ENCODE measurements at places on chromosomes 3 and 15.

GRCh38 chr15:58547628-58548307 lies 116.0 kb downstream of the LIPC start:
- no peak for DNase-seq

DNA sequence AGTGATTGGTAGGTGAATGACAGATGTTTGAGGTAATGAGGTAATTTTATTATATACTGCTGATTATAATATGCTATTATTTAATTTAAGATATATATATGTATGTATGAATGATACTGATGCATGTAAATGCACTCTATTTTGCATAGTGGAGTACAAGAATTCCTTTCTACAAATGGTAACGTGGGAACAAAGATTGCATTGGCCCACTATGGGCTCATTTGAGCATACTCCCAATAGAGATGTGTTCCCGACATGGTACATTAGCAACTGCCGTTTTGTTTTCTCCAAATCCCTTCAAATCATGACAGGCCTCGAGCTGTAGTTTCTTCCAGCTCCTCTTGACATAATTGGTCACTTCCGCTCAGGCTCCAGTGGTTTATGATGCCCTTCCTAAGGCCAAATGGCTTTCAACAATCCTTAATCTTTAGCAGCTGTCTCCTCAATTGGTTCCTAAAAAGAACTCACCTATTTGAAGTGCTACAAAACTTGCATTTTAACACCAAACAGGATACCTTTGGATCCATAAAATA lies 266.1 kb downstream of the ADAMTSL3 start:
- no peak for DNase-seq

DNA sequence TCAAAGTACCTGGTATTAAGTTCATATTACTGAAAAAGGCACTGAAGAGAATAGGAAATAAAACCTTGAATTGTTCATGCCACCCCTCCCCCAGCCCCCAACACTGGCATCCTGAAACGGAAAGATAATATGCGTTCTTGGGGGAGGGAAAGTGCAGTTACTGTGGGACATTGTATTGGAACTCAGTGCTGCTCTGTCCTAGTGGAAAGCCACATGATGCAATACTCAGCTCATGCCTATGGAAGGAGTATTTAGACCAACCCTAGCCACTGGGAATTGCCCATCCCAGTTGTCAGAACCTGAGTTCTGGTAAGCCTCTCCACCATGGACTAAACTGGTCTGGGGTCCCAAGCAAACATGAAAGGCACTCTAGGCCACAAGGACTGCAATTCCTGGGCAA lies 680.8 kb upstream of the BCHE start:
- DNase-seq, result no peak

DNA sequence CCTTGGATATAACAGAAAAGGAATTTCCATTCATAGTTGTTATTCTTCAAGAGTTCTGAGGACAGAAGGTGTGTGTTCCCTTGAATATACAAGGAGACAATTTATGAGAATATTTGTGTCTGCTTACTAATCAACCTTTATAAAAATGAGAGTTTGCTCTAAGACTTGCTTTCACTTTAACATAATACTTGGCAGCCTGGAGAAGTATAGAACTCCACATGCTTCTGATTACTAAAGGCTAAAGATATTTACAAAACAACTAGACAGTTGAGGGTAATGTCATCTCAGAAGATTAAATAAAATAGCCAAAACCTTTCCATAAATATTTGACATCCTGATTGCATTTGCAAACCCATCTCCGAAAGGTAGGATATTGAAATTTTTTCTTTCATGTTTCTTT lies 727.1 kb upstream of the NAALADL2 start:
- no peak for DNase-seq

DNA sequence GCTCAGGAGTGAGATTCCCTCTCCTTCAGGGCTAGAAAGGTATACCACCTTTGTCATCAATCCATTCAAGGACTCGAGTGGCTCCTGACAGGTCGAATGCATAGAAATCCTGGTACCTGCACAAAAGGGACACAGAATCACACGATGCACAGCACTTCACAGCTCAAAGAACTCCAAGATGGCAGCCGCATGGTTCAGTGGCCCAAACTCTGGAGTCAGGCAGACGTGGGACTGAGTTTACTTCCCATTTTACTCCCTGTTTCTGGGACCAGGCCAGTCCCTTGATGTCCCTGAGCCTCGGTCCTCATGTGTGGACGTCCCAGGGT lies 536 bp downstream of the WDR73 start:
- DNase-seq, result no peak

DNA sequence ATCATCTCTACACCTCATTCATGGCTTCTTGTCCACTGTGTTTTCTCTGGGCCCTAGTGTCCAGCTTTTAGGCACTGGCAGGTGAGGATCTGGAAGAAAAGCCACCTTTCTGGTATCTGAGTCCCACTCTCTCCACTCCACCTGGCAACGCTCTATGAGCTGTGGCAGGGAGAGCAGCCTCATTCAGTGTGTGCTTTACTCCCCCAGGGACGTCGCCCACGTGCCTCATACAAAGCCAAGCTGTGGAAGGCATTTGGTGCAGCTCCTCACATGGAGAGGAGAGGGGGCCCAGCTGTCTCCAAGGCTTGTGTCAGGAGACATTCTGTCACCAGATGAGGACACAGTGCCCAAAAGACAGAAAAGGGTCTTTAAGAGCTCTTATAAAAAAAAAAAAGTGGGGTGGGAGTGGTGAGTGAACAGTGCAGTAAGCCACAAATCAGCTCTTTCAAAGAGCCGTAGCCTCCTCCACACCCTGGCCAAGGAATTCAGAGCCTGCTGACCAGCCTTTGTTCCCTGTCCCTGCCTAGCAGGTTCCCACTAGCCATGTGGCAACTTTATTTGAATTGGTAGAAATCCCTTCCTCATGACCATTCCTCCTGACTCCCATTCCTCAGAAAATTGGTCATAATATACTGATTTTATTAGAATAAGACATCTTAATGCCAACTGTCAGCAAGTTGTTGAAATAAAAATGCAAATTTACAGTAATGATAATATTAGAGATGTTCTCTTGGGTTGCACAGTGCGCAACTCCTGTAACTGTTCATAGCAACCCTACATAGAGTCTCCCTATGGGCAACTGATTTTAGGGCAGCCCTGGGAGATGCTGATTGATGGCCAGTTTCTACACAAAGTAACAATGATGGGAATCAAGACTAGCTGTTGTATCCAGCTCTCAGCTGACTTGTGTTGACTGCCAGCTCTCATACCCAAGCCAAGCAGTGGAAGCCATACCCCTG lies 29.5 kb downstream of the GALNT15 start:
- DNase-seq, result no peak

DNA sequence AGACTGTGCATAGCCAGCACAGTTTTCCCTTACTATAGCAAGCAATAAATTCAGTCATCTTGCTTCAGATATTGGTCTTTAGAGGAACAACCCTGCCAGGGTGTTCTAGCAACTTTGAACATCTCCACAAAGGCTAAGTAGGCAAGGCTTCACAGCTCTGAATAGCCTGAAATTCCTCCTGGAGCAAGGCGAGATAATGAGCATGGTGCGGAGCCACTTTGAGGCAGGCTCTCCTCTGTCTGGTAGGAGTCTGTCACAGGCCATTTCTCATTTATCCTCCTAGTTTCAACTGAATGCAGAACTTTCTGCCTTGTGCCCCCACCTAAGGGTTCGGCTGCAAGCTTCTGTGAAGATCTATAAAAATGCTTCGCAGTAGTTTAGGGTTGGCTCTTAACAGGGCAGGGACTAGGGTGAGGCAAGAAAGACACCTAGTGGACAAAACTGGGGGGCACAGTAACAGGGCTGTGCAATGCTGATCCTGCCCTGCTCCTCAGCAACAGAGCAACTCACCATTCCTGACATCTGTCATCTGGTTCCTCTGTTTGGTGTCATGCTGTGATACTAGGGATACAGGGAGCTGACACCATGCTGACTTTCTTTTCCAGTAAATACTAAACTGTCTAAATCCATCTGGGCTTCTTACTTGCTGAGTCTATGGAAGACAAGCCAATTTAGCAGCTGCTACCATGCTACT lies 16.6 kb upstream of the EHHADH start:
- DNase-seq, result no peak

- no peak for DNase-seq
These were observed 32.9 kb downstream of the SOX14 start for GRCh38 chr3:137796993-137797392.

DNA sequence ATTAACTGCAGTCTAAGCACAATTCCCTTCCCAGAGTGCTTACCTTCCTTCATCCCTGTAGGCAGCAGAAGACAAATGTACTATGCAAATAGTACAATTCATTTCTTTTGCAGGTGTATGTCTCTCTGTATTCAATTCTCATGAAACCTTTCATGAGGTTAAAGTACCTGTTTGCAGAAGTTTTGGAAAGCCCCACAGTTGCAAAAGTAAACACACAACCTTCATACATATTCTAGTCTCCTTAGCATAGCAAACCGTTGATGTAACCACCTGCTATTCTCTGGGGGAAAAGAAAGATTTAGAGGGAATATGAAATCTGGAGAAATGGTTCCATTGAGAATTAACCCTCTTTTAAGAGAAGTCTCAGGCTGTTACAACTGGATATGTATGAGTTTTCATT lies 200.3 kb upstream of the SUCLG2 start:
- DNase-seq, result no peak

DNA sequence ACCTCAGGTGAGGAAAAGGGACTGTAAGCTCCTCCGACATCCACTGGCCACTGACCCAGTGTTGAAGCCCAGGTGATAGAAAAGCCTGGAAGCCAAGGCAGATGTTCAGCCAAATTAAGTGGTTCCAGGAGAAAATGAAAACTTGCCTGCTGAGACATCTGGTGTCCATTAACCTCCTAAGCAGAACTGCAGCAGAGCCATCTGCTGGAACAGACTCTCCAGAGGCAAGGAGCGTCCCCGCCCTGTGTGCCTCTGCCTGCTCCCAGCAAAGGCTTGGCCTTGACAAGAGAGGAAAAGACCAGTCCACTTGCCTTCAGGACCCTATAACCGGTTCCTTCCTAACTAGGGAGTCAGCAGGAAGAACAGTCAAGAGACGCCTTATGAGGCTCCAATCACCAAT lies 48.2 kb downstream of the SRGAP3 start:
- peak; percentile 60 for DNase-seq

GRCh38 chr3:10099041-10099440 lies 9.0 kb downstream of the FANCD2OS start:
- DNase-seq, result no peak

- DNase-seq, result no peak
These were observed 1.1 kb downstream of the RCCD1 start for GRCh38 chr15:90955624-90956273.

DNA sequence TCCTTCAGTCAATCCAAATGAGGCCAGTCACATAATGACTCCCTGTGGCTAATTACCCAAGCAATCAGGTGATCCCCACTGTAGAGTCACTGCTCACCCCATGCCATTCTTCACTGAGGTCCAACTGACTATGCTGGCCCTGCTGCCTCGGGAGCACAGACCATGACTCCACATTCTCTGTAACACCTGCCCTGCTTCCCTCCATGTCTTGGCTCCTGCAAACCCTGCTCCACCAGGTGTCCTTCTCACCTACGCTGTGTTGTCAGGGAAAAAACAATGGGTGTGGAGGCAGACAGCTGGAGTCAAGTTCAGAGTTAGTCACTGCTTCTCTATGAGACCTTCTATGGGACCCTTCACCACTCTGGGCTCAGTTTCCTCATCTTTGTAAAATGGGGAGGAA lies 6.1 kb upstream of the SFMBT1 start:
- no peak for DNase-seq

- DNase-seq, result no peak
These were observed 50.4 kb downstream of the FOXB1 start for GRCh38 chr15:60054472-60054871.

DNA sequence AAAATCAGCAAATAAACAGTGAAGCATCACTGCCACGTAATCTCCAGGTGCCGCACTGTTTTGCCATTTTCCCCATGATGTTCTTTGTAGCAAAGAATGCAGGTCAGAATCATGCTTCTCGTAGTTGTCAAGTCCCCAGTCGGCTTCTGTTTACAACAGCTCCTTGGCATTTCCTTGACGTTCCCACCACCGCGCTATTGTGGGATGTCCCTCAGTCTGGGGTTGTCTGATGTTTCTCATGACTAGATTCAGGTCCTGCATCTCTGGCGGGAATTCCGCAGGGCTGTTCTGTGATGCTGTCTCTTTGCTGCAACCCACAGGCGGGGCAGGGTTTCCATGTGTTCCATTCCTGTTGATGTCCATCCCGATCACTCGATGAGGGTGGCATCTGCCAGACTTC lies 117.9 kb upstream of the SMAD3 start:
- DNase-seq, result no peak

GRCh38 chr3:126961191-126961790 lies 21.6 kb upstream of the PLXNA1 start:
- DNase-seq, result peak; percentile 44

- DNase-seq, result no peak
These were observed 205.7 kb upstream of the ROBO1 start for GRCh38 chr3:79973482-79973881.

- DNase-seq, result no peak
These were observed 3.1 kb downstream of the AP4E1 start for GRCh38 chr15:50911621-50912020.
